ENCODE measurements at places on chromosomes 4 and X.

DNA sequence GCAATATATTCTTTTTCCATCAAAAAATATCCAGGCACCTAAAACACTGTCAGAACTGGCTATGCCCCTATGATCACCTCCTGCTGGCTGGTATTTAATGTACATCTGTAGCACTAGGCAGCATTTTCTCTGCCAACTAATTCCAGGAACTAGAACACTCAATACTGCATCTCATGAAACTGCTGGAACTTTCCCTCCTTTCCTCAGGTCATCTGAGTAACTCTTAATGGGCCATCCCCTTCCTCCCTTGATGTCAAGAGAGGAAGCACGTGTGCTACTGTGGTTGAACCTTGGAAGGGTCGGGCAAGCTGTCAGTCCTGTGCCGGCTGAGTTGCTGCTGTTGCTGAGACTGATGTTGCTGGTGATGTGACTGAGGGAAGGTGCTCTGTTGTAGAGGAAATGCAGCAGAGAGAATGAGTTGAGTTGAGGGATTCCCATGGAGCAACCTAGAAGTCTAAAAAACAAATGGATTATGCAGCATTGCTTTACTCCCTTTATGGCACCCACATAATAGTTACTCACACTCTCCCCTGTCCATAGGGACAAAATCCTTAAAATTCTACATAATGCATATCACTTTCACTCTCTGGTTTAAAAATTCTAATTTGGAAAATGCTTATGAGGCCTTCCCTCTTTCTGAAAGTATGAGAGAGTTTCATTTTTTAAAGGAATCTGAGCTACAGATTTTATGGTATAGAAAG, 39.5 kb downstream of the TMEM165 start:
- DNase-seq = no peak

DNA sequence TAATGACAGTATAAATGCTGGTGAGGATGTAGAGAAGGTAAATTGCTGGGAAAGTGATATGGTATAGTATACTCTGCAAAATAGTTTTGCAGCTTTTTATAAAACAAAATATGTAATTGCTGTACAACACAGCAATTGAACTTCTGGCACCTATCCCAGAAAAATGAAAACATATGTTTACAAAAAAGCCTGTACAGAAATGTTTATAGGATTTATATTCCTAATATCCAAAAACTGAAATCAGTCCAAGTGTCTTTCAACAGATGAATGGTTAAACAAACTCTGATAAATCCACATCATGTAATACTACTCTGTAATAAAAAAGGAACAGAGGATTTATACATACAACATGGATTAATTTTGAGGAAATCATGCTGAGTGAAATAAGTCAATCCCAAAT, 198.4 kb upstream of the ACTRT1 start:
- DNase-seq = no peak

- no peak for DNase-seq
These were observed 86.3 kb downstream of the CLCN4 start for GRCh38 chrX:10243106-10243505.

- DNase-seq = no peak
These were observed 1860.7 kb upstream of the PCDH10 start for GRCh38 chr4:131288441-131288840.

DNA sequence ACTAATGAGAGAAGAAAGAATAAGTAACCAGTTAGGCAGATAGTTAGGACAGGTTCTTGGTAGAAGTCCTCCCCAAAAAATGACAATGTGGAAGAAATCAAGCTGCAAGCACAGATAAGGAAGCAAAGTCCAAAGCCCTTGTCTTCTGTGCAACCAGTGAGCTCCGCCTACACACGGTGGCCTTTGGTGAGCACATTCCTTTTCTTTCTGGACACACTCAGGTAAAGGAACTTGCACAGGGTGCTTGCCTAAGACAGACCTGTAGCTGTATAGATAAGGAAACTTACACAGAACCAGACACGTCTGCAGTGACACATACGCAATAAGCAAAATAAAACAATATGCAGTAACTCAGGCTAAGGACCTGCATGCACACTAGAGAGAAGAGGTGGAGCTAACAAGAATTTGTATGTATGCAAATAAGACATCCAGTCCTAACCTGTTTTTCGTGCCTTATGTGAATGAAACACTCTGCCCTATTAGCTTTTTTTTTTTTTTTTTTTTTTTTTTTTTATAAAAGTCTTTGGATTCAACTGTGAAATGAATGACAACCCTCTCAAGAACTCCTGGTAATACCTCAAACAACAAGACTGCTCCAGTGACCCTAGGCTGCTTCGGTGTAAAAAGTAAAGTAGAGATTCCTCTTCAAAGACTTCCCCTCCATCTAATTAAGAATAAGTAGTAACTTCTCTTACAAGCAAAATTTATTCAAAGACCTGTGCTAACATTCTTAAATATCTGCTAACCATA, 48.8 kb downstream of the UGT2B10 start:
- DNase-seq = no peak

DNA sequence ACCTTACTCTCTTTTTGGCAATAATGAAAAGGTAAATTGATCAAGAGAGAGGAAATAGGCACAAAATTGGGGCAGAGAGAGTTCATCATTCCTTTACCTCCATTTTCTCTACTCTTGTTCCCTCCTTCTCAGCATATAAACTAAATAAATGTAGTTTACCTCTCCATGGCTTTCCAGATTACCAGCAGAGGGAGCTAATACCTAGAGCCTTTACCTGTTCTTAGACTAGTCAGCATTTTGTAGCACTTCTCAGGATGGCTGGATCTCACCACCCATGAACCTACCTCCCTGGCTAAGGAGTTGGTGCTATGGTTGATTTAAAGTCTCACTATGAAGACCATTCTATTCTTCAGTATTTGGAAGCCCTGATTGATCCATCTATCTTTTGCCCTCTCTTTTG, 15.7 kb downstream of the OFD1 start:
- DNase-seq = no peak

DNA sequence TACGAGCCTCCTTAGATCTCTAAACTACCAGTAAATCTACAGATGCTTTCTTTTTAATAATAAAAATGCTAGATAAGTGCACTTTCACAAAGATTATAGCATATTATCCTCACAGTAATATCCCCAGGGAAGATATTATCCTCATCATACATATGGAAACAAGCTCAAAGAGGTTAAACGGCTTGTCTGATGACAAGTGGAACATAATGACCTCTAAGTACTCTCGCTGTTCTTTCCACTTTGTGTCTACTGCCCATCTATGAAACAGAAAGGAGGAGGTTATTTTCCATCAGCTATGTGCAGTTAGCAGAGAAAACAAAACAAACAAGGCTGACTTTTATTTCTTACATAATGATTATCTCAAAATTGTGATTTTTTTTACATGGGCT, 42.8 kb upstream of the PRDM8 start:
- no peak for DNase-seq

DNA sequence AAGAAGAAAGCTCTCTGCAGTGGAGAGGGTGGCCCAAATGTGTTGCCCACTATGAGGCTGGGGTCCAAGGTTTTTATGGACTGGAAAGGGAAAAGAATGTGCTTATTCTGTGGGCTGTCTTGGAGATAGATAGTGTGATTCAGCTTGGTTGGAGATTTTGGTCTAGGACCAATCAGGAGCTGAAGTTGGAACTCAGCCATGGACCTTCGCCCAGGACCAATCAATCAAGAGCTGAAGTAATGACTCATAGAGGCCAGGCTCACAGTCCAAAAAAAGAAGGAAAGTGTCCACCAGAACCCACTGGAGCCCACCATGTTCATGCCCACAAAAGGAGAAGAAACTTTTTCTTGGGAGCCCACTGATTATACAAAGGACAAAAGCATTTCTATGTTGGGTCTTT, 369.5 kb downstream of the UBE2NL start:
- no peak for DNase-seq

DNA sequence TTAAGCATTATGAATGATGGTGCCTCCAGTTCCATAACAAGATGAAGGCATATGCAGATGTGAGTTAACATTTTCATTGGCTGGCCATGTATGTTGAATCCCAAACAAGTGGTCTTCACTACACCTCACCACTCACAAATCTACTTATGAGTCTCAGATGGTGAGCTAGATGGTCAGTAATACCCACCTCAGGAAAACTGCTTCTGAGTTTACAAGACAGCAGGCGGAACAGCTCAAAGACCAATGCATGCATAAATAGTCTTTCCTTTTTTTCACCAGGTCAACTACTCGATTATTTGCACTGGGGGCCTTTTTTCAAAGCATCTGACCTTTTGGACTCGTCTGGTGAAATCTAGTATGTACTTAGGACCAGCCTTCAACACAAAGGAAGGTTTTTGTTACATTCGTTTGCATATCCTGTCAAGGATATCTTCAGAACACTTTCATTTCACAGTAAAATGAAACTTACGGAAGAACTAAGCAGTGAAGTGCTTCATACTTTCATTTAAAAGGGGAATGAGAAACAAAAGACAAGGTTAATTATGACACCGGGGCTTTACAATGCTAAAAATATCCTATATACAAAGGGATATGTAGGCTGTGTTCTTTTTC, 23.1 kb upstream of the TLR7 start:
- DNase-seq = no peak

- no peak for DNase-seq
These were observed 29.7 kb upstream of the ADH6 start for GRCh38 chr4:99248714-99249113.

DNA sequence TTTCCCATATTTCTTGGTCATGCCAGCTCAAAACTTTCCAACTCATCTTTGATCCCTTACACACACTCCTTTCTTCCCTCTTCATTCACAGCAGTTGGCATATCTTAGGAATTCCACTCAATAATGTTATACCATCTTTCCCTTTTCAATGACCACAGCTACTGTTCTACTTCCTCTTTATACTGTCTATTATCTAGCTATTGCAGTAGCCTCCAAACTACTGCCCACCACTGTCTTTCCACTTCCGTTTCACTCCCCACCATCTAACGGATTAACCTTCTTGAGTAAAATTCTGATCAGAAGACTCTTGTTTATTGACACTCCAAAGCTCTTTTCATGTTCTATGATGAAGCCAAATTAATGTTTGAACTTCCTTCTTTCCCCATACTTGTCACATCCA, 55.8 kb downstream of the ADAMTS3 start:
- DNase-seq = no peak

- no peak for DNase-seq
These were observed 6.0 kb downstream of the PCDH7 start for GRCh38 chr4:30726090-30726675.

DNA sequence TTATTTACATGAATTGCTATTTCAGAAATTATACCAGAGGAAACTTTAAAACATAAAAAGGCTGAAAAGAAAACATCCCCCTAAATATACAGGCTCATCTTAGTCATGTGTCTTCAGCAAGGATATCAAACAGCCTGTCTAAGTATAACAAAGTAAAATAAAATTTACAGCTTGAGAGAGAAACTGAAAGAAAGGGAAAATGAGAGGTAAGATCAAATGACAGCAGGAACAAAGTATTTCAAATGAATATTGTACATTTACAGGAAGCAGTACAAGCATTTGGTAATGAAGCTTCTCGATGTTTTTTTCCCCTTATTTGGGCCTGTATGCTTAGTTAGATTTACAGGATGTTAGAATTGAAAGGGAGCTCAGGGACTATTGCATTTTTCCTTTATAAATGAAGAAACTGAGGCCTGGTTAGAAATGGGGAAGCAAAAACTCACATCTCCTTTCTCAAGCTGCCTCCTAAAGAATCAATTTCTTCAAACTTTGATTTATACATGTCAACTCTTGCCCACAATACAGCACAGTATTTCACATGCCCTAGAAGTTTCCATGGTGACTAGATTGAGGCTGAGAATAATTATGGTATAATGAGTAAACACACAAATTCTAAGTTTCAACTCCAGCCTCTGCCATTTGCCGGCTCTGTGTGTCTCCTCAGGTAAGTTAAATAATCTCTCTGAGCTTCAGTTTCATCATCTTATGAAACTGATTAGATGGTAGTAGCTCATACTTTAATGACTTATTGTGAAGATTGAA, 29.3 kb downstream of the DAPP1 start:
- no peak for DNase-seq

GRCh38 chr4:169121861-169122382, 111.9 kb upstream of the CBR4 start:
- DNase-seq = no peak

DNA sequence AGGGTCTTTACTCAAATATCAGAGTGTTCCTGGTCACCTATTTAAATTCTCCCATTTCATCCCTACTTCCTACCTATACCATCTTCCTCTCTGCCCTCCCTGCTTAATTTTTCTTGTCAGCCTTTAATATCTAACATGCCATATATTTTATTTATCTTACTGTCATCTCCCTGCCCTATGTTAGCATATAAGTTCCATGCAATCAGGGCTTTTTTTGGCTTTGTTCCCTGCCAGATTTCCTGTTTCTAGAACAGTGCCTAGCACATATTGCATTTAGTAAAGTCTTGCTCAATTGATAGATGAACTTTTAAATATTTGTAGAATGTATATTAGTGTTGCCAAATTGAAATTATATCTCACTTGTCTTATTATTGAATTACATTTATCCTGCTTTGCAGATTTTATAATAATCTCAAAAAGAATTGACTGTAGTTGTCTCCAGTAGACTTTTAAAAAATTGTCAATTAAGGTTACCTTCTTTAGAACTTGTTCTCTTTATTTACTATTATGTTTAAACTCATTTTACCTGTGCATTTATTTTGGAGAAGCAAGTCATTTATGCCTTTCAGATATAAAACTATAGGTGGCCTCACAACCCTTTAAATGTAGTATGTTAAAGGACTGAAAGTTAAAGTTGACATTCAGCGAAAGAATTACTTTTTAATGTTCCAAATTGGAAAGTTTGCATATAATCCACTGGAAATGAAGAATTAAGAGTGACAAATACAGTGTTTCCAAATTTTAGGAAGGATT, 108.2 kb upstream of the BMPR1B start:
- no peak for DNase-seq

DNA sequence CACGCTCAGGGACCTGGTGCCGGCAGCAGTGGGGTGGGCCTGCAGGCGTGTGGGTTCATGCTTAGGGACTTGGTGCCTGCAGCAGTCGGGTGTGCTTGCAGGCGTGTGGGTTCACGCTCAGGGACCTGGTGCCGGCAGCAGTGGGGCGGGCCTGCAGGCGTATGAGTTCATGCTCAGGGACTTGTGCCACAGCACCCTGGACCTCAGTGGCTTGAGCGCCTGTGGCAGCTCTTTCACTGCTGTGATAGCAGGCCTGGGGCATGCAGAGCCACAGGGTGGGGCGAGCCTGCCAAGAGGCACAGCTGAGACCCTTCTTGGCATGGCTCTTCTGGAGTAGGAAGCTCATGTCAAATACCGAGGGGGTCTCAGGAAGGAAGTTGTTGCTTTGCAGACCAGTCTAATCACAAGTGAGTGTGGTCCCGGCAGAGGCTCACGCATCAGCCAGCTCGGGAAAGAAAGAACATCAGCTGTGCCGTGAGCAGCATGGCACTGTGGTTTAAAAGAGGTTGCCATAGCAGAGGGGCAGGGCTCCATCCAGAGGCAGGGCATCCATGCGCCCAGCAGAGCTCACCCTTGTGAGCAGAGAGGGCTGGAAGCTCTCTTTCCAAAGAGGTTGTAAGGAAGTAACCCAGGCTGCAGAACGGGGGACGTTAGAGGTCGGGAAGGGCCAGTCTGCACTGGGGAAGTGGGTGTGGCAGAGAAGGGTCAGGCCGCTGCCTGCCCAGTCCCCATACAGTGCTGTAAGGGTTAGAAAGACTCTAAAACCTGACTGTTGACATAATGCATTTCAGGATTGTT, 21.1 kb downstream of the PIGG start:
- DNase-seq = no peak

GRCh38 chr4:14513471-14513870, 488.8 kb upstream of the CPEB2 start:
- DNase-seq = no peak

Measured in AG04449 (cell line).